ENCODE measurements at places on chromosomes 4 and X.

DNA sequence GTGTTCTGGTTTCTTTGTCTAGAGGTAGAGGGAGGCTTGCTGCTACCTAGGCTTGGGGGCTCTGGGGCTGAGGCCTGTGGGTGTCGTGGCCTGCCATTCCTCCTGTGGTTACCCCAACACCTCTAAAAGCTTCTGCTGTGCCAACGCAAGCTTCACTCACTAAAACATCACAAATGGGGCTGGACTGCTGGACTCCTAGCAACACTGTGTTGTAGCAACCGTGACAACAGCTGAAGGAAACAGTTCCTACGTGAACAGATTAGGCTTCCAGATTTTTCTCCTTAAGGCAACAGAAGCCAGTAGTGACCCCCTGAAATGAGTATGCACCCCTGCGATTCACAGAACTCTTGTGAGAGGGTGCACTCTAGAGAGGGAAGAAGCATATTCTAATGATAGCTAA is 138.3 kb upstream of the TEX13D start:
- no peak for DNase-seq

DNA sequence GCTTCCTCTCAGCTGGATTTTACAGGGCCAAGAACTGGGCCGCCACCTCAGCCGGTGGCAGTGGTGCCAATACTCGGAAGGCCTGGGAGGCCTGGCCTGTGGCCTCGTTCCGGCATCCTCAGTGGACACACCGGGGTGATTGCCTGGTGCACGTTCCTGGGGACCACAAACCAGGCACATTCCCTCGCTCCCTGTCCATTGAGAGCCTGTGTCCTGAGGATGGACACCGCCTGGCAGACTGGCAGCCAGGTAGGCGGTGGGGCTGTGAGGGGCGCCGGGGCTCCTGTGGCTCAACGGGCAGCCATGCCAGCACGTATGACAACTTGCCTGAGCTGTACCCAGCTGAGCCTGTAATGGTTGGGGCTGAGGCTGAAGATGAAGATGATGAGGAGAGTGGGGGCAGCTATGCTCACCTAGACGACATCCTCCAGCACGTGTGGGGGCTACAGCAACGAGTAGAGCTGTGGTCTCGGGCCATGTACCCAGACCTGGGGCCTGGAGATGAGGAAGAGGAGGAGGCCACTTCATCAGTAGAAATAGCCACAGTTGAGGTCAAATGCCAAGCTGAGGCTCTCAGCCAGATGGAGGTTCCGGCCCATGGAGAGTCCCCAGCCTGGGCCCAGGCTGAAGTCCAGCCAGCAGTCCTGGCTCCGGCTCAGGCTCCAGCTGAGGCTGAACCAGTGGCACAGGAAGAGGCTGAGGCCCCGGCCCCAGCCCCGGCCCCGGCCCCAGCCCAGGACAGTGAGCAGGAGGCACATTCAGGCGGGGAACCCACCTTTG is 70.4 kb downstream of the STARD8 start:
- no peak for DNase-seq

GRCh38 chr4:8541981-8542715 is 38.0 kb upstream of the GPR78 start:
- no peak for DNase-seq

GRCh38 chrX:11351375-11352295 is 58.4 kb downstream of the AMELX start:
- peak; percentile 3 for DNase-seq

- DNase-seq, result no peak
These were observed 170.9 kb downstream of the APBB2 start for GRCh38 chr4:41043465-41043864.

DNA sequence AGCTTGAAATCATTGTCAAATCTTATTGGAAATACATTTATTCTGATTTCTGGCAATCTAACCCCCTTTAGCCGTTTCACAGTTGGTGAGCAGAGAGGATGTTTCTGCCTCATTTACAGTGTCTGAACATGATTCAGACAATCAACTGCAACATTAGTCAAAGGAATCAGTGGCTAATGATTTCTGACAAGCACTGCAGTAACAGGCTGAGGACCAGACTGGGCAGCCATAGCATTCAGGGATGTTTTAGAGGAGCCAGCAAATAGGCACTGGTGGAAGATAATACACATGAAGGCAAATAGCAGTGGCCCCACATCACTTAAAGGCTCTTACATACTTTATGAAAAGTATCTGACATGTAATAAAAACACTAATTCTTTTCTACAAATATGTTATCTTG is 102.8 kb downstream of the TTC29 start:
- no peak for DNase-seq

DNA sequence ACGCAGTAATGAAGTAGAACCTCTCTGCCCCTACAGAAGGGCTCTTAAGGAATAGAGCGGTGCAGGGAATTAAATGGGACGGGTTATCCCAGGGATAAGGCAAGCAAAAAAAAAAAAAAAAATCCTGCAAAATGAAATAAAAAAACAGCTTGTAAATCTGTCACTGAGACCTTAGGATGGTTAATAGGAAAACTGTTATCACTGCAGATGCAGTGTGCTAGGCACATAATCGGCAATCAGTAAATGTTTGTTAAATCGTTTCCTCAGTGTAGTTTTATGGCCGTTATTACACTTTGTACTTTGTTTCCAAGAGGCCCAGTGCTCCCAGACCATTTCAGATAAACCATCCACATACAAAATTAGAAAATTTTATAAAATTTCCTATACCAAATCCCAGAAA is 1.0 kb downstream of the HNRNPH2 start:
- DNase-seq, result no peak

- no peak for DNase-seq
These were observed 108.7 kb upstream of the ATP6AP2 start for GRCh38 chrX:40471965-40472648.

- no peak for DNase-seq
These were observed 10.6 kb upstream of the AMOT start for GRCh38 chrX:112851161-112851779.

DNA sequence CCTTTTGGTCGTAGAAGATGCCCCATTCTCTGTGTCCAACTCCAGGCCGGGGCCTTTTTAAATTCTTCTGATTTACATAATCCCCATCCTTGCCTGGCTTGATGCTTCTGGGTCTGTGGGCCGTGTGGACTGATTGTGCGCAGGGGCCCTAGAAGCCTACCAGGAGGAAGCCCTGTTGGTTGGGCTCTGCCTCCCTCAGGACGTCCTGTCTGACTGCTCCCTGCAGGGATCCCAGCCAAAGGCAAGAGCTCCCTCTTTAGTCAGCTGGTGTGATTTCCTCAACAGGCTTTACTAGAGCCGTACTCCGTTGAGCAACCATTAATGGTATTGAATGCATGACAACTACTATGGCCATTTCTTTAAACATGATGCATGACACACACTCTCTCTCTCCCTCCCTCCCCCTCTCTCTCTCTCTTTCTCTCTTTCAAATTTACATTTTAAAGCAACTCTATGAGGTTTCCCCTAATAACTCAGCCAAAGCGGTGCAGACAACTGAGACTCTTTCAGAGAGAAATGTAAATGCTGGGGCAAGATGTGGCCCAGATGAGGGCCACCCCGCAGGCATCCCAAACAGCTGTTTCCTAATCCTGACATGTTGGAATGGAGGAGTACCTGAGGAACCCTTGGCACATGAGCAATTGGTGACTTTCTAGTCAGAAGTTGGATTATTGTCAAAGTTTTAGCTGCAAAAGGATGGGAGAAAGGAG is 117.3 kb downstream of the DRD5 start:
- DNase-seq, result no peak

DNA sequence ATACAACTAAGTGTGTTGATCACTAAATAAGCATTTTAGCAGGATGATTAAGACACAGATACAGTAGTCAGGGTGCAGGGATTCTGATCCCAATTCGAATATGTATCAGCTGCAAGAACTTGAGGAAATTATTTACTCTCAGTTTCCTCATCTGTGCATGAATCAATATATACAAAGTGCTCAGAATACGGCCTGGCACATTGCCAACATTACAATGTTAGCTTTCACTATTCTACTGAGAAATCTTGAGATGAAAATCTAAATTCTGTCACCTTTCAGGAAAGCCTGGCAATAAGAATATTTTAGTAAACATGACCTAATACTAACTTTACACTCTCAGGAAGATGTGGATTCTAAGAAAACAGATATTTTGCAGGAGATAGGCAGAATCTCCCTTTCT is 1001.6 kb upstream of the IGFBP7 start:
- DNase-seq, result no peak

DNA sequence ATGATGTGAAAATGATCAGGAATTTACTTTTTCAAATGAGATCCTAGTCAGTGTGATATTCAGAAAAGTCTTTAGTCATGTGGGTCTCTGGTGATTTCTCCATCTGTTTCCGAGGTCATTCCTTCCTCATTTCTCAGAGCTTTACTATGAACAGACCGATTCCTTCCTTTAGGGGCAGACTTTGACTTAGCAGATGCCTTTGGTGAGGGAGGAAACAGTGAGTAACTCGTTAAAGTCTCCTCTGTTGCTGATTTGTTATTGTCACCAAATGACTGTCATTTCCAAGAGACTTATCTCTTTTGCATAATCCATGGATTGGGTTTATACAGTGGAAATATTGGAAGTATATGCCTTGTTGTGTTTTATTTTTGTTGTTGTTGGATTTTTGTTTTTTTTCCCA is 76.2 kb upstream of the CD99 start:
- DNase-seq, result no peak

- no peak for DNase-seq
These were observed 625 bp upstream of the GABRA4 start for GRCh38 chr4:46994007-46994405.

DNA sequence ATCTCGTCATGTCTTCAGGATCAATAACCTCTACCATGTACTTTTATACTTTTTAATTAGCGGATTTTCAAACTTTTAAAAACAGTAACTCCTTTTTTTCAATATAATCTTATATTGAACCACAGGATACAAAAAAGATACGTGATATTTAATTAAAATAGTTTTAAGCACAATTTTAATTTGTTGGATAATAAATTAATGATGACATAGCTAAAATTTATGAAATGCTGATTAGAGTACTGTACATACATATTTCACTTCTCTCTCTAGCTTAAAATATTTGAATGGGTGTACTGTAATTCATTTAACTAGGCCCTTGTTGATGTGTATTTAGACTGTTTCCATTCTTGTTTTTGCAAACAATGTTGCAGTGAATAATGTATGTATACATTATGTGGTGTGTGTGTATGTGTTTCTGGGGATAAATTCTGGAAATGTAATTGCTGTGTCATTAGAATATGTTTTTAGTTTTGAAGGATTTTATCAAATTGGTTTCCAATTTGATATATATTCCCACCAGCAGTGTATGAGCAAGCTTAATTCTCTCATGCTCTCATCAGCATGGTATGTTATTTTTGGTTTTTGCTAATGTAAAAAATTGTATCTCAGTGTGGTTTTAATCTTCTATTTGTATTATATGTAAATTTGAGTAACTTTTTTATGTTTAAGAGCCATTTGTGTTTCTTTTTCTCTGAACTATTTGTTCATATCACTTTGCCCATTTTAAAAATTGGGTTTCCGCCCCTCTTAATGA is 66.4 kb downstream of the CDKL5 start:
- no peak for DNase-seq

GRCh38 chr4:2254665-2255500 is 7.0 kb downstream of the MXD4 start:
- DNase-seq, result no peak

DNA sequence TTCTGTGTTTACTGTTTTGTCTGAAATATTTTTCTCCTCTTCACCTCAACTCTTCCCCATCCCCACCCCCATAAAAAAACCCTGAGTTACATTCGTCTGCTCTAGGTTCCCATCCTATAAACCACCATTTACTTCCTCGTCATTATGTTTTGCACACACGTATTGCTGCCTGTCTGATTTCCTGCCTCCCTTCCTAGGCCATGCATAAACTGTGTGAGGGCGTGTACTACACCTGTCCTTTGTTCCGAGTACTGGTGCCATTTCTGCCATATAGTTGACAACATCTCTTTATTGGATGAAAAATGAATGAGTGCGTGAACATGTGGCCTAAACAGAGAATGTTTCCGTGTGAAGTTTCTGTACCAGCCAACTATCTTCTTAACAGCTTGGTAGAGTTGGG is 258.5 kb upstream of the FAT1 start:
- DNase-seq, result no peak

GRCh38 chr4:104494185-104494584 is 509 bp downstream of the CXXC4 start:
- DNase-seq, result no peak

GRCh38 chrX:132533409-132533808 is 44.6 kb upstream of the MBNL3 start:
- no peak for DNase-seq

Data from CD4-positive, alpha-beta T cell treated with Interferon gamma for 1 hour (primary cell).